ENCODE measurements at places on chromosomes 2 and 18. TPM values are rescaled to one million over a fixed set of nuclear protein-coding genes. Genes with fewer than 3 reads are reported as not detected.

- peaks cover 6% of the 10 kb centered on the region for H3K4me1 ChIP-seq
- no peaks in the 10 kb centered on the region for H3K27me3 ChIP-seq
- no peak overlapping the region for H3K27ac ChIP-seq
- H3K36me3 ChIP-seq = peaks cover 5% of the 10 kb centered on the region
- H3K4me3 ChIP-seq = no peak overlapping the region
Measured at GRCh38 chr2:227566012-227566411, 32.7 kb upstream of the SCYGR2 start.

DNA sequence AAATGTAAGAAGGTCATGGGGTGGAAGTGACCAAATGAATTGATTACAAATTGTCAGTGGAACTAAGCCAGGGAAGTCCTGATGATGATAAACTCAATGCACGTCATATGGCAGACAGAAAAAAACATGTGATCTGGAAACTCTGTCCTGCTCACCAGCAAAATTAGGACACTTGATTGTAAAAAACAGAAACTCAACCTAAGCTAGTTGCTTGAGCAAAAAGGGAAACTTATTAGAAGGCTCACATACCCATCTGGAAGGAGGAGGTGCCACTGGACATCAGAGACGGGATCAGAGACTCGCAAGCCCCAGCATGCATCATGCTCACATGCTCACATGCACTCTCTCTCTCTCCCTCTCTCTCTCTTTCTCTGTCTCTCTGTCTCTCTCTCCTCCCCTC, 96.8 kb downstream of the SP3 start:
- no peak for DNase-seq
- H3K27ac ChIP-seq = no peak overlapping the region
- no peaks in the 10 kb centered on the region for H3K36me3 ChIP-seq
- H3K4me3 ChIP-seq = no peak overlapping the region

GRCh38 chr2:111958901-111959300, 60.5 kb downstream of the MERTK start:
- H3K27me3 ChIP-seq = peaks cover 2% of the 10 kb centered on the region
- no peak overlapping the region for H3K27ac ChIP-seq
- H3K4me1 ChIP-seq = no peaks in the 10 kb centered on the region
- no peak overlapping the region for H3K4me3 ChIP-seq

Gene CNDP2
- total RNA-seq = 101 TPM

Gene SLC9A4
- total RNA-seq = 0.10 TPM

Data from activated naive CD4-positive, alpha-beta T cell treated with anti-CD3 and anti-CD28 coated beads for 36 hours (primary cell).